Activated CD4-positive, alpha-beta T cell treated with anti-CD3 and anti-CD28 coated beads, Interleukin-2, Interleukin-4, amounts not matched to agents 100 ng/mL and 50 ng/mL, durations not matched to agents 16 hours and 8 hours (primary cell): ENCODE measurements at places on chromosomes 16 and 17.

GRCh38 chr16:71407731-71408130 is 34.1 kb downstream of the TLE7 start:
- DNase-seq: no peak

GRCh38 chr16:69522041-69522578 is 43.7 kb upstream of the NFAT5 start:
- DNase-seq: no peak

GRCh38 chr16:2210386-2211365 is at the start of gene BRICD5:
Gene BRICD5, minus strand, starts transcription at chr16:2210863. Its CDS starts 30 bp downstream, at chr16:2210833.
- no peak for DNase-seq

DNA sequence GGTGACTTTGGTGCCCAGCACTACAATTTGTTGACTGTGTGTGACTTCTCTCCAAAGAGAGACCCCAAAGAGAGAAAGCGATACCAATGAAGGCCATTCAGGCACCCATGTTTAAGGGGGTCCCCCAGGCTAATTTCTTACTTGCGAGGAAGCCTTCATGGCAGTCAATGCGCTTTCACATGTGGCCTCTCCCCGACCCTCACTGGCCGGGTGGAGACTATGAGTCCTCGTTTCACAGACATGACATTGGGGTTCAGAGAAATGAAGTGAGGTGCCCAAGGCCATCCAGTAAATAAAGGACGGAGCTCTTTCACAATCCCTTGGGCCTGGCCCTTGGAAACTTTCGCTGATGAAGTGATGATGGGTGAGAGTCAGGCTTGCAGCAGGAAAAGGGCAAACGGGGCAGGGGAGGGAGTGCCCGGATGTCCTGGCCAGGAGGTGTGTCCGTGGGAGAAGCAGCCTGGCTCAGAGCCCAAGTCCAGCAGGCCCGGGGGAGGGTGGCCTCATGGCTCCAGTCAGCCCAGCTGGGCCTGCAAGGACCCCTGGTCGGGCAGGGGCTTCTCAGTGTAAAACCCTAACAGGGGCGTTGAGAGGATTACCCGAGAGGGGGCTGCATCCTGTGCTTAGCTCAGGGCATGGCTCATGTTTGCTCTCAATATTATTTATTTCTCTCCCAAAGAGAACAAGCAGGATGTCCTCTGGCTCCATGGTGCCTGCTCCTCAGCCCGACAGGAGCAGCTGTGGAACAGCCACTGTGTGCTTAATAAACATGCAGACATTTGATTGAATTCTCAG is 14.7 kb downstream of the TBX2 start:
- no peak for DNase-seq

GRCh38 chr17:73349138-73349537 is 37.3 kb upstream of the CDC42EP4 start:
- no peak for DNase-seq

DNA sequence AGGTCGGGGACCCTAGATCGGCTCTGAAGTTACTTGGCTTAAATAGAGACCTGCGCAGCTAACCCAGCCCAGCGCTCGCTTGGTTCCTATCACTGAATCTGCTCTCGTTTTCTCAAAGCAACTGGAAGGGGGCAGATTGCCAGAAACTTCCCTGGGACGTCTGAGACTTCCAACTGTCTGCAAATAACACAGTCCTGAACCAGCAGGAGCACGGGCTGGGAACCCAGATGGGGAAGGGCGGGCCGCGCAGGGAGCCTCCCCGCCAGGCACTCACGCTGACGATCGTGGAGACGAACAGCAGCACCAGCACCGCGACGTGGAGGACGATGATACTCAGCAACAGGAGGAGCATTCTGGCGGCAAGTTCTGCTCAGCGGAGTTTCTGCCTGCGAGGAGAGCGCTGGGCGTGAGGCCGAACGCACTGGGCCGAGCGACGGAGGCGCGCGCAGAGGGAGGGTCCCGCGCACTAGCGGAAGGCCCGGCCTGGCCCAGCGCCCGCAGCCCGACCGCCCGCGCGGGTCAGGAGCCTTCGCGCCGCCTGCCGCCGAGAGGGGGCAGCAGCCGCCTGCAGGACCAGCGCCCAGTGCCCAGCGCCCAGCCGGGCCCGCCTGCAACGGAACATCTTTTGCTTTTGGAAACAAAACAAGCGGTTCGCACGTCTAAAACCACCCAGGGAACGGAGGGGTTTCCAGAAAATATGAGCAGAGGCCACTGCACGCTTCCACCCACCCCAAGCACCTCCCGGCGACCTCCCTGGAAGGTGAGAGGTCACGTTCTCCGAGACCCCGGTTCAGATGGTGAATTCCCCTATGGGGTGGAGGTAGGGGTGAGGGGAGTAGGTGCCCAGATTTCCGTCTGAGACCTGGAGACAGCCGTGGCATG is 4.5 kb downstream of the PMP22 start:
- peak; percentile 56 for DNase-seq

DNA sequence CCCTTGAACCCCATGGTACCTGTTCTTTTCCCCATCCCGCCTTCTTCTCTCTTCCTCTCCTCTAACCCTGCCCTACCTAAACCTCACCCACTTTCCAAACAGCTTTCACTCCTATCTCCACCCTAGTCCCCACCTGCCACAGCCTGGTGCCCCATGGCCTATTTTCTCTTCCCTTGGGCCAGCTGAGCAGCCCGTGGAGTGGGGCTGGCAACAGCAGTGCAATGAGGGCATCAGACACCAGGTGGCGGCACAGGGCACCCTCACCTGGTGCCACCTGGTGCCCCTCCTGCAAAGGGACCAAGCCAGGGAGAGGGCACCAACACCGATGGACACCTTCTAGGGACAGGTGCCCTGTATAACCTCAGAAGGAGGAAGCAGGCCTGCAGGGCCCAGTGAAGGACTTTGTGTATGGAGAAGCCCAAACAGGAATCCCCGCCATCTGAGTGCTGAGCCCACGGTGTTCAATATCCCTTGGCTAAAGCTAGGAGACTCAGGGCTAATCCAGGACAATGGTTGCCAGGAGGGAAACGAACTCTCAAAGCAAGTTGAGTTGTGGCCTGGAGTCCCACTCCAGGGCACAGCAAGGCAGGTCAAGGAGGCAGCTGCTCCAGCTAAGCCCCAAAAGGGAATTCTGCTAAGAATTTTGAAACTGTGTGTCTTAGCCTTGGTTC is 4.0 kb upstream of the ABCC3 start:
- DNase-seq: peak; percentile 50

GRCh38 chr16:88912556-88912955 is 46.1 kb upstream of the PABPN1L start:
- DNase-seq: no peak

GRCh38 chr17:68981288-68981687 is 26.1 kb upstream of the ABCA8 start:
- DNase-seq: no peak
